ENCODE measurements at places on chromosomes 16 and 17.

DNA sequence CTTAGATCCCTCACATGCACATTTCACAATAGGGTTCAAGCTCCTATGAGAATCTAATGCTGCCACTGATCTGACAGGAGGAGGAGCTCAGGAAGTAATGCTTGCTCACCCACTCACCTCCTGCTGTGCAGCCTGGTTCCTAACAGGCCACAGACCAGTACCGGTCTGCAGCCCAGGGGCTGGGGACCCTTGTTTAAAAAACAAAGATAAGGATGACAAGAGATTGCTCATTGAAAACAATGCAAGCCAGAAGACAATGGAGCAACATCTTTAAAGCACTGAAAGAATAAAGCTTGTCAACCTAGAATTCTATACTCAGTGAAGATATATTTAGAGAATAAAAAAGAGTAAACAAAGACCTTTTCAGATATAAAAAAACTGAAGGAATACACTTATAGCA, 22.8 kb upstream of the FA2H start:
- DNase-seq = no peak

DNA sequence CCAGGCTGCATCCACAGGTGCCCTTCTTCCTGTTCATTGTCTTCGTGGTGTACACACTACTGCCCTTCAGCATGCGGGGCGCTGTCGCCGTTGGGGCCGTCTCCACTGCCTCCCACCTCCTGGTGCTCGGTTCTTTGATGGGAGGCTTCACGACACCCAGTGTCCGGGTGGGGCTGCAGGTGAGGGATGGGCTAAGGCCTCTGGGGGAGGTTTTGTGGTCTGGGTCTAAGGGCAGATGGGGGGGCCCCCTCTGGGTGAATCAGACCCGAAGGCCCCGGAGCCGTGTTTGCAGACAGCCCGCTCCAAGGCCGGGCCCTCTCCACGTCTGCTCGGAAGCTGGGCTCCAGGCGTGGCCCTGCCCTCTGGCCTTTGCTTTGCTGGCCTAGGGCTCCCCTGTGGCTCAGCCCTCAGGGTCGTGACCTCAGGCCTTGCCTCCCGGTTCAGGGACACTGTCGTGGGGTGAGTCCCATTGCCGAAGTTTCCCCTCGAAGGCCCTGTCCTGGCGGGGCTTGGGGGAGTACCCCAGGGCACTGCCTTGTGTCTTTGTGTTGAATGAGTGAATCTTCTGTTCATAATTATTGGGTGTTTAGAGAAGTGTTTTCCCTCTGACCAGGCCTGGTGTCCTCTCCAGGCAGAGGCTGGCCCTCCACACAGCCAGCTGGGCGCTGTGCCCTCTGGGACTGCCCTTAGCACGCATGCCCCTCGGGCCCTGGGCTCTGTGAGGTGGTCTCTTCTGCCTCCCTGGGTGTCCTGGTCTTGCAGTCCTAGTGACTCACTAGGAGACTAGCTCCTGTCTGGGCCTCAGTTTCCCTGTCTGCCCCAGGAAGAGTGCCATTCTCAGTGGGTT, 25.6 kb downstream of the ADCY7 start:
- no peak for DNase-seq

- DNase-seq = no peak
Measured at GRCh38 chr16:24681793-24682192, 47.7 kb upstream of the TNRC6A start.

DNA sequence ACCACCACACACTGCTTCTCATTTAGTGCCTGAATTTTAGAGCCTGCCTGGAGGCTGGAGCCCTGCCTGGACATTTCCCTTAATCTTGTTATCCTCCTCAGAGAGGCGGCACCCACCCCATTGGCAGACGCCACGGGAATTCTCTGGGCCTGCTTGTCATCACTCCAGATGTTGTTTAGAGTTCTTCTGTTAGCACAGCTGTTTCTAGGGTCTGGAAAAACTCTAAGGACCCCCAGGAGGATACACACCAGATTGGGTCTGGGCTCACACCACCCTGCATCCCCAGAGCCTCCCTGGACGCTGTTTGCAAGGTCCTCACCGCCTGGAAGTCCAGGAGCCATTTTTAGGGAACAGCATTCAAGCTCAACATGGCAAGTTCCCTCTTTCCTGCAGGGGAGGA, 565 bp upstream of the XAF1 start:
- no peak for DNase-seq
